ENCODE measurements at places on chromosomes 1 and 21. TPM values are rescaled to one million over a fixed set of nuclear protein-coding genes. Genes with fewer than 3 reads are reported as not detected.

MROH9 gene
- total RNA-seq = not detected

CXADR gene
- 127 TPM for total RNA-seq

CELSR2 gene
- total RNA-seq = 118 TPM

DNA sequence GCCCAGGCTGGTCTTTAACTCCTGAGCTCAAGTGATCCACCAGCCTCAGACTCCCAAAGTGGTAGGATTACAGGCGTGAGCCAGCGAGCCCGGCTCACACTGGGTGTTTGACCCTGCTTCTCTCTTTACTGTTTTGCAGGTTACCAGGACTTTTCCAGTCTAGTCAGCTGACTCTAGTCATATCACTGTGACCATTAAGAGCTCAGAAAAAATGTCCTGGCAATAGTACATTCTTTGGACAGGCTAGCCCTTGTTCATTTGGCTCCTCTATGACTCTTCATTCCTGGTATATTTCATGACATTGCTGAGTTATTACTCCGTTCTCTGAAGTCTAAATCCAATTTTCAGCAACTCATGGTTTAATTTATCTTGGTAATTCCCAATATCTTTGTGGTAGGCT is 8.0 kb upstream of the CA6 start:
- DNase-seq = no peak

DNA sequence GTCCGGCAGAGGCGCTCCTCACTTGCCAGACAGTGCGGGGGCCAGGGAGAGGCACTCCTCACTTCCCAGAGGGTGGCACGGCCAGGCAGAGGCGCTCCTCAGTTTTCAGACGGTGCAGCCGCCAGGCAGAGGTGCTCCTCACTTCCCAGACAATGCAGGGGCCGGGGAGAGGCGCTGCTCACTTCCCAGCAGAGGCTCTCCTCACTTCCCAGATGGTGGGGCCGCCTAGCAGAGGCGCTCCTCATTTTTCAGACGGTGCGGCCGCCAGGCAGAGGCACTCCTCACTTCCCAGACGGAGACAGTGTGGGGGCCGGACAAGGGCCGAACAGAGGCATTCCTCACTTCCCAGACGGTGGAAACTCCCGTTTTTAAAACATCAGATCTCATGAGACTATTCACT is 238.4 kb upstream of the CACYBP start:
- no peak for DNase-seq

DNA sequence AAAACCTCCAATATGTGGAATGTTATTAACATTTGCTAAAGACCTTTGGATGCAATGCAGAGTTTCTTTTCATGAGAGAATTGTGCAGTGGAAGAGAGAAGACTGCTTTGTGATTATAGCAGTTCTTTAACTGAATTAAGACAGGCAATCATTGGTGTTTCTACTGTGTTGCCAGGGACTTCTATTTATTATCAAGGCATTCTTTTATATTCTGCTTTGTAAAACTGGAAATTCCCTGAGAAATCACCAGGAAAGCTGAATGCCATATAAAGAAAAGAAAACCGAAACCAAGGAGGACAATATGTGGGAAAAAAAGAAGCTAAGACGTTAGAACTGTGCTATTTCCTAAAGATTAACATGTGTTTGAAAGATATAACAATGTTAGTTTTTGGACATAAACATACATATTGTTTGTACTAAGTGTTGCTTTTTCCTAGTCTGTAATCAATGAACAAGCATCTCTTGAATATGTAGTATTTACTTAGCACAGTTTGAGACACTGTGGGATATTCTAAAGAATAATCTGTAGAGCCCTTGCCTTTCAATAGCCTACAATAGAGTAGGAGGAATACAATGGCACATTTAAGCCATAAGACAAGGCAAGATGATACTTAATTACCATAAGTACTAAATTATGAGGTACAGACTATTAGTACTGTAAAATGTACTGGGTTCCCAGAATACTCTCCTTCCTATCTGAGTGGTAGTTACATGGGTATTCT is 47.1 kb downstream of the EXTL2 start:
- DNase-seq = no peak

GRCh38 chr21:31623664-31624063 is 35.8 kb upstream of the SOD1 start:
- DNase-seq = no peak

- DNase-seq = no peak
Observed at GRCh38 chr1:186799689-186800054, 29.1 kb upstream of the PLA2G4A start.

- DNase-seq = no peak
Observed at GRCh38 chr1:77542813-77543420, 139.5 kb downstream of the ZZZ3 start.

DNA sequence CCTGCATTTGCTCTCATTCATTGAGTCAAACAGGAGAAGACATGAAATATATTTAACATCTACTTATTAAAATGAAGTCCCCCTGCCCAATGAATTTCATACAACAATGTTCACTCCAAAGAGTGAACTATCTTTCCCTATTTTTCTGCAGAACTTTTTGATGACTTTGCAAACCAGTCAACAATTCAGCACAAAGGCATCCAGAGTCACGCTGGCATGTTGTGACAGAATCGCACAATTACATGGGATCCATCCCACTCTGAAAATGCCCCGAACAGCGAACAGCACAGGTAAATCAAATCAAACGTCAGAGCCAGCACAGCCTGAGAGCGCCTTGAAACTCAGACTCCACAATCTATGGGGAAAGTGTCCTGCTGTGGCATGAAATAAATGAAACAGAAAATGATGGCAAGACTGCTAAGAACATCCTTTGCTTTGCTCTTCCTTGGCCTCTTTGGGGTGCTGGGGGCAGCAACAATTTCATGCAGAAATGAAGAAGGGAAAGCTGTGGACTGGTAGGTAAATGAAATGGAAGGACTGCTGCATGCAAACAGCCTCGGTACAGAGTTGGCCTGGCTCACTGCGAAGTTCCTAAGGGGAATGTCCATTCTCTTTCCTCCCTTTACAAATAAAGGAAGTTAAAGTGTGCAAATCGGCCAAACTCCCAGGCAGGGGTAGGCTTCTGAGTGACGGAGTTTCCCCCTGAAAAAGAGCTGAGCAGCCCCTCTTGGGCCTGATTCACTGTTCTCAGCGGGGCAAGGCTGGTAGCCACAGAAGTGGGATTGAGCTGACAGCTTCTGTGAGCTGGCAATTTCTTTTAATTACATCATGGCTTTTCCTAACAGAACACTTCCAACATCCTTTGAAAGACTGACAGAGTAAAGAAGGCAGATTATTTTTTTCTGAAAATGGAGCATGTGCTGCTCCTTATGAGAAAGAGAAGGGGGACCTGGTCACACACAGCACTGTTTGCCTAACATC is at the start of gene DNASE2B:
DNASE2B (plus strand) TSS at position 310 of the 981 bp plus-strand sequence; CDS start at position 391, 81 bp downstream.
- DNase-seq = no peak
